ENCODE measurements at places on chromosomes 7 and 10.

- DNase-seq = no peak
Observed at GRCh38 chr7:23018750-23019149, 4.8 kb upstream of the HYCC1 start.

GRCh38 chr10:68212721-68213352 lies 19.1 kb downstream of the ATOH7 start:
- no peak for DNase-seq

GRCh38 chr10:100662067-100662466 lies 83.3 kb upstream of the PAX2 start:
- DNase-seq = no peak

DNA sequence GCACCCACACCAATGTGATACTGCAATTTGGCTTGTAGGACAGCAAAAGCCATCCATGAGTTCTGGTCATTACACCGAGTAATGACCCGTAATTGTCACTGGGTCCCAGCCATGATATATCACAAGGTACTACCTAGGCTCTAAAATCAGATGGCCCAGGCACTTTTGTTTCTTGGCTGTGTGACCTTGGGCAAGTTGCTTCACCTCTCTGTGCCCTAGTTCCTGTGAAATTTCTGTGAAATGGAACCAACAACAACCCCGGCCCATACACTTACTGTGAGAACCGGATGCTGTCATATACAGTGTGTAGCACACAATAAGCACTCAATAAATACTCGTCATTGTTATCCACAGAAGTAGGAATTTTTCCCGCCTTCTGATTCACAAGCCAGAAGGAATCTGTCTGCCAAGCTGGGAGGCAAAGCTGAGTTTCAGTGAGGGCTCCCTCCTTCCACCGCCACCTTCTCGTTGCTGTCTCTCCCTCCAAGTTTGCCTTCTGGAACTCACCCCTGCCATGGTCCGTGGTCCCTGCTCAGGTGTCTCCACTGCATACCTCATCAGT lies 6.4 kb upstream of the CYTH3 start:
- DNase-seq = no peak

DNA sequence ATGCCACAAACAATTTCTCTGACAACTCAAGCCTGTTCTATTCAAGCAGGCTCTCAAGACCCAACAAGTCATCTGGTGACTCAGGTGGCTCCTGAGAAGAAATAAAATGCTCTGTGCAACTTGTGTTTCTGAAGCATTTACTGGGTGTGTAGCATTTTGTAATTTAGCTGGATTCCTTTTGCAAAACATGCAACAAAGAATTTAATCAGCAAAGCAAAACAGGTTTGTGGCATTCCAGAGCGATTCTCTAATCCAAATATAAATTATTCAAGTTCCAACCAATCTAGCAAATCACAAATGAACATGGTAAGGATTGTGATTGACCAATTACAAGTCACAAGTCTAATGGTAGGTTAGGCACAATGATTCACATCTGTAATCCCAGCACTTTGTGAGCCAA lies 39.8 kb upstream of the C10orf67 start:
- no peak for DNase-seq

- no peak for DNase-seq
Observed at GRCh38 chr7:31316876-31317275, 23.6 kb downstream of the NEUROD6 start.

- DNase-seq = no peak
Observed at GRCh38 chr10:126568809-126569385, 101.6 kb downstream of the C10orf90 start.

DNA sequence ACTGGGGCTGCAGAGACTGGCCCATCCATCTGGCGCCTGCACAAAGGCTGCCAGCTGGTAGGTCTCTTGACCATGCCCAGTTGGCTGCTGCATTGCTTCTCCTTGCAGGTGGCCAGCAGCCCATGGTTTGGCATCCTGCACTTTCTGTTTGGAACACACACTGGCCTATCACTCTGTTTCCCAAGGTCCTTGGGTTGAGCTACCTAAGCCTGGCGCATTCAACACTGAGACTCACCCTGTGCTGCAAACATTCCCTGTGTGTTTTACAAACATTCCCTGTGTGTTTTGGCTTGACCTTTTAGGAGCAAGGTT lies 55.5 kb downstream of the TACR2 start:
- no peak for DNase-seq

DNA sequence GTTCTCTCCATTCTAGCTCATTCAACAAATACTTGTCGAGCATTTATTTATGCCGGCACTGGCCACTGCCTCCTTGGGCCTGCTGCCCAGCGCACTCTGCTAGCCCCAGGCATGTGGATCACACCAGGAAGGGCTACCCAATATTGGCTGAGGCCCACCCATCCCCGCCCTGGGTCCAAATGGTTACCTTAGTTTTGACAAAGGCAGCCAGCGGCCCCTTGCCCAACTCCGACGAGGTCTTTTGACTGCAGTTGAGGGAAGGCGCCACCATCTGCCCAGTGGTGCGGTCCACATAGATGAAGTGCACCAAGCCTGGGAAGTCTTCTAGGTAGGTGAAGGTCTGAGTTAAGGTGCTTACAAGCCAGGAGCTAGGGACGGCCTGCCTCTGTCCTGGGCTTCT lies 7.2 kb upstream of the PYROXD2 start:
- no peak for DNase-seq

GRCh38 chr10:28410420-28411135 lies 107.7 kb upstream of the MPP7 start:
- no peak for DNase-seq

DNA sequence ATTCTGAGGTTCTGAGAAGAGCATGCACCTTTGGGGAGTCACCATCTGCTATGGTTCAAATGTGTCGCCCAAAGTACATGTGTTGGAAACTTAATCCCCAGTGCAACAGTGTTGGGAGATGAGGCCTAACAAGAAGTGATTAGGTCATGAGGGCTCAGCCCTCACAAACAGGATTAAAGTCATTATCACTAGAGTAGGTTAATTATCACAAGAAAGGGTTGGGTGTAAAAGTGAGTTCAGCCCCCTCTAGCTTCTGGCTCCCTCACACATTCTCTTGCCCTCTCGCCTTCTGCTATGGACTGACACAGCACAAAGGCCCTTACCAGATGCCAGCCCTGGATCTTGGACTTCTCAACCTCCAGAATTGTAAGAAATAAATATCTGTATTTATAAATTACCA lies 100.3 kb upstream of the C10orf90 start:
- DNase-seq = no peak
